Type B pancreatic cell (in vitro differentiated cells): ENCODE measurements at places on chromosomes 3 and 15.

DNA sequence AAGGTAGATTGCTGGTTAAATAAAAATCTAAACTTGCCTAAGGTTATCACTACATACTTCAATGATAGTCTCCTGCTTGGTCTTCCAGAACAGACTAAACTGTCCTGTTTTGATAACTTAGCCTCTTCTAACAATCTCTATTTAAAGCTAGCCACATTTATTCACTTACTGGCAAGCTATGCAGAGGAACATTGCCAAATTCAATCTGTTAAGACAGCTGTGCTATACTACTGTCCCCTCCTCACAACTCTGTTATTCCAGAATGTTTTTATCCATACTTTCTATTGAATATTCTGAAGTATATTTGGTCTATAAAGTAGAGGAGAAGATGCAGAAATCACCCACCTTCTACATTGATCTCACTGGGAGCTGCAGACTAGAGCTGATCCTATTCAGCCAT is 594.0 kb upstream of the CCDC54 start:
- no peak for DNase-seq
- no peaks in the 10 kb centered on the region for H3K27me3 ChIP-seq
- no peak overlapping the region for H3K27ac ChIP-seq
- no peak overlapping the region for H3K4me3 ChIP-seq
- H3K36me3 ChIP-seq, result no peaks in the 10 kb centered on the region

- H3K27me3 ChIP-seq, result peaks cover 10% of the 10 kb centered on the region
- H3K36me3 ChIP-seq, result no peaks in the 10 kb centered on the region
- no peak overlapping the region for H3K27ac ChIP-seq
- no peak overlapping the region for H3K4me3 ChIP-seq
- no peak for DNase-seq
Measured at GRCh38 chr3:89360156-89360555, 252.7 kb downstream of the EPHA3 start.

- H3K36me3 ChIP-seq, result peaks cover 59% of the 10 kb centered on the region
- H3K27me3 ChIP-seq, result no peaks in the 10 kb centered on the region
- H3K4me3 ChIP-seq, result no peak overlapping the region
Measured at GRCh38 chr3:156548041-156548687, 6.8 kb downstream of the SSR3 start.

DNA sequence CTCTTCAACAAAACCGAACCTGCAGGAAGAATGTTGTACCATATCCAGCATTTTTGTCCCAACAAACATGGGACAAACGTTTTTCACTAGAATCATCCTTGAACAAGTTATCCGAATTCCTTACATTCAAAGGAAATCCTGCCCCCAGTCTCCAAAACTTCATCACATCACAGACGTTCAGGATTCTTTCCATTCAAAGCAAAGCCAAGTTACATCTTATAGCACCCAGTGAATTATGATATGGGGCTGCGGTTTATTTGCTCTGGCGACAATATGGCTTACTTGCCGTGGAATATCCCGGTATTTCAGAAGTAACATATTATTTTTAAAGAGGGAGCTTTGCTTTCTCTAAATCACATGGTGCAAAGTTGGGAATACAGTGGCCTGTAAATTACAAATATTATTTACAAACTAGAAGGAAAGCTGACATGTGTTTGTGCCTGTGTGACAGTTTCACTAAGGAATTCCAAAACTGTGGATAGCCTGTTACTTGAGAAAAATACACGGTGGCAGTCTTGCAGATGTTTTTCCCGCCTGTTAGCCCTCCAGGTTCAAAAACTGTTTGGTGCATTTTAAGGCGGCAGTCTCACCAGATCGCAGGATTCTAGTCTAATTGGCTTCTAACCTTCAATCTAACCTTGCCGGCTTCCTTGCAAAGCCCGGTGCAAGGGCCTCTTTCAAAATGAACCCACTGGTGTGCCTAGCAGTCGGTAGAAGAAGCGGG is 736 bp upstream of the MBNL1 start:
- H3K4me1 ChIP-seq, result peaks cover 45% of the 10 kb centered on the region
- no peak for DNase-seq
- H3K27me3 ChIP-seq, result no peaks in the 10 kb centered on the region
- peak overlapping the region; percentile 95 for H3K27ac ChIP-seq

DNA sequence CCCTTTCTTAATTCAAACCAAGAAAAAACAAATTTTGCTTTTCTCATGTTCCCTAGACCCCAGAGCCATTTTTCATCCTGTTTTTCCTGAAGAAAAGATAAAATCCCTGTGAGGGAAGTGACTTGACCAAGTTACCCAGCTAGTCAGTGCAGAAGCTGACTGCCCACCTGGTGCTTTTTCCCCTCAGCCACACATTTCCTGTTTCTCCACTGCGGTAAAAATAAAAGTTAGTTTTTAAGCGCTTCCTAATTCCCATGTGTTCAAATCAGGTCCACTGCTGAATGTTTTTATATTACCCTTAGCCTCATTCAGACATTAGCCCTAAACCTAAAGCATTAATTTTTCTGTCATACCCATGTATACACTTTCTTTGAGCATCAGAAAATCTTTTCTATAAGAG is 26.1 kb downstream of the PPP2R3A start:
- DNase-seq, result no peak
- no peaks in the 10 kb centered on the region for H3K36me3 ChIP-seq
- H3K27me3 ChIP-seq, result no peaks in the 10 kb centered on the region
- no peaks in the 10 kb centered on the region for H3K4me1 ChIP-seq

DNA sequence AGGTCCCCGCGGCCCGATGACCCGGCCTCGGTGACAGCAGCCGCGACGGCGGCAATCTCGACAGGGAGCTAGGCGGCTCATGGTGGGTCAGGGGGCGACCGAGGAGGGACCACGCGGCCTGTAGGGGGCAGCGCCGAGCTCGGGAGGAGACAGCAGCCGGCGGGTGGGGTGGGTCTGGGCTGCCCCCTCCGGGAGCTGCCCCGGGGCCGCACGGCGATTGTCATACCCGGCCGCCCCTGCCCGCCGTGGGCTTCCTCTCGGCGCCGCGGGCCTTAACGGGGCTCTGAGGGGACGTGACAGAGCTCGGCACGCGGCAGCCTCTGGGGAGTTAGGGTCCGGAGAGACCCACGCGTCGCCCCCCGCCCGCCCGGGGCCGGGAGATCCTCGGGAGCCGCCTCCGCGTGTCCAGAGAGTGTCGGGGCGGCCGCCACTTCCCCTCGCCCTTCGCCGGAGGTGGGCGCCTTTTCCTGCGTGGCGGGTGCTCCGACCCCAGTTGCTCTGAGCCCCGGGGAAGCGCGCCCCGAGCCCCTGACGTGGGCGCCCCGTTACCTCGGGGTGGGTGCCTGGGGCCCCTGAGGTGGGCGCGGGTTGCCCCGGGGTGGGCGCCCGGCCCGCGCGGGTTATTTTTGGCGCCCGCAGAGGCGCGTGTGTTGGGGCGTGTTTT is 539 bp upstream of the PLCL2 start:
- no peaks in the 10 kb centered on the region for H3K36me3 ChIP-seq
- H3K4me3 ChIP-seq, result peak overlapping the region; percentile 93
- H3K27ac ChIP-seq, result peak overlapping the region; percentile 4
- DNase-seq, result peak; percentile 81
- H3K27me3 ChIP-seq, result peaks cover 24% of the 10 kb centered on the region
- H3K4me1 ChIP-seq, result peaks cover 36% of the 10 kb centered on the region

- H3K27me3 ChIP-seq, result no peaks in the 10 kb centered on the region
- H3K27ac ChIP-seq, result peak overlapping the region; percentile 62
- H3K4me1 ChIP-seq, result peaks cover 14% of the 10 kb centered on the region
- no peak overlapping the region for H3K4me3 ChIP-seq
- no peak for DNase-seq
Measured at GRCh38 chr3:183275418-183275817, 22.4 kb downstream of the B3GNT5 start.

- no peak for DNase-seq
- H3K27me3 ChIP-seq, result no peaks in the 10 kb centered on the region
- no peaks in the 10 kb centered on the region for H3K36me3 ChIP-seq
- no peak overlapping the region for H3K27ac ChIP-seq
- no peak overlapping the region for H3K4me3 ChIP-seq
Measured at GRCh38 chr3:34109021-34109420, 310.6 kb downstream of the PDCD6IP start.

DNA sequence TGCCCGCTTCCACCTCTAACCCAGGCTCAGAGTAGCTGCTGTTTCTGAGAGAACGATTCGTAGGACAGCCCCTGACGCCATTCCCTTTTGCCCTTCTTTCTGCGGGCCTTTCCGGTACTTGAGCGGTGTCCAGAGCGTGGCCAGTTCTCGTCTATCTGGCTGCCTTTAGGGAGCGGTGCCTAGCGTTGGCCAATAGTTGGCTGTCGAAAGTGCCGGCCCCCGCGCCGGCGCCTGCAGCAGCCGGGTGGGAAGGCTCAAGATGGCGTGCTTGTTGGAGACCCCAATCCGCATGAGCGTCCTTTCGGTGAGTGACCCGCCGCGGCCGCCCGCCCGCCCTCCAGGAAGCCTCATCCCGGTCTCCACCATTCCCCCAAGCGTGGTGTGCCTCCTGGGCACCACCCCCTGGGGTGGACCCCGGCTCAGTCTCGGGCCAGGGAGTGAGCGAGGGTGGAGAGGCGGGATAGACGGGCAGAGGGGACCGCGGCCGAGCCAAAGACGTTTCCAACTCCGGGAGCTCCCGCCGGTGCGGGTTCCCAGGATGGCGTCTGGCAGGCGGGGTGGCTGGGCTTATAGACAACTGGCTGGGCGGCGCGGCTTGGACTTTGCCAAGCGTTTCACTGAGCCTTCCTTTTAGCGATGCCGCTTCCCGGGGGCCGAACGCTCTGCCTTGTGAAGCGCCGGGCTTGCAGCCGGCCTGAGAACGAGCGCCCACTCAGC is at the start of gene ARMC8:
Gene ARMC8, plus strand, starts transcription at position 6 of the 717 bp plus-strand sequence. Its CDS starts 254 bp downstream, at position 260.
- peak within 1 kb of the TSS; percentile 98 for H3K27ac ChIP-seq
- H3K36me3 ChIP-seq, result peaks cover 17% of the 10 kb centered on the region
- H3K27me3 ChIP-seq, result peaks cover 8% of the 10 kb centered on the region
- peak within 1 kb of the TSS; percentile 98 for H3K4me3 ChIP-seq
- DNase-seq, result peak; percentile 77

GRCh38 chr3:25895443-25895842 is 105.6 kb downstream of the OXSM start:
- H3K27ac ChIP-seq, result no peak overlapping the region
- H3K4me1 ChIP-seq, result no peaks in the 10 kb centered on the region
- no peak for DNase-seq

DNA sequence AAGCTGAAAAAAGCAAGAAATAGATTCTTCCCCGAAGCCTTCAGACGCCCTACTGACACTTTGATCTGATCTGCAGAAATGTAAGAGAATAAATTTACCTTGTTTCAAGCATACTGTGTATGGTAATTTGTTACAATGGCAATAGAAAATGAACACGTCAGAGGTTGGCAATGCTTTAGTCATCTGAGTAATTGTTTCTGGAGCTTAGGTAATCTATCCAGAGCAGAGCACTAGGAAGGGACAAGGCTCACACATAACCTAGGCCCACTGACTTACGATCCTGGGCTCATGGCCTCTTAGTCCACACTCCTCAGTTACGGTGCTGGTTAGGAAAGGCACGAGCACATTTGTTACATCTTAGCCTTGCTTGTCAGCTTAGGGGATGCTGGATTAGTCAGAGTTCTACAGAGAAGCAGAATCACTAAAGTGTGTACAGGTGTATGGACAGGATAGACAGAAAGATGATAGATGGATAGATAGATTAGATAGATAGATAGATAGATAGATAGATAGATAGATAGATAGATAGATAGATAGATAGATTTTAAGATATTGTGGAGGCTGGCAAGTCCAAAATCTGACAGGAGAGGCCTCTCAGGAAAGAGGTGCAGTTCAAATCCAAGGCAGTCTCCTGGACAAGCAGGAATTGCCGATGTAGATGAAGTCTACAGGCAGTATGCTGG is 46.8 kb upstream of the TBC1D23 start:
- no peaks in the 10 kb centered on the region for H3K36me3 ChIP-seq
- H3K4me3 ChIP-seq, result no peak overlapping the region
- H3K27ac ChIP-seq, result no peak overlapping the region
- no peak for DNase-seq
- no peaks in the 10 kb centered on the region for H3K27me3 ChIP-seq

DNA sequence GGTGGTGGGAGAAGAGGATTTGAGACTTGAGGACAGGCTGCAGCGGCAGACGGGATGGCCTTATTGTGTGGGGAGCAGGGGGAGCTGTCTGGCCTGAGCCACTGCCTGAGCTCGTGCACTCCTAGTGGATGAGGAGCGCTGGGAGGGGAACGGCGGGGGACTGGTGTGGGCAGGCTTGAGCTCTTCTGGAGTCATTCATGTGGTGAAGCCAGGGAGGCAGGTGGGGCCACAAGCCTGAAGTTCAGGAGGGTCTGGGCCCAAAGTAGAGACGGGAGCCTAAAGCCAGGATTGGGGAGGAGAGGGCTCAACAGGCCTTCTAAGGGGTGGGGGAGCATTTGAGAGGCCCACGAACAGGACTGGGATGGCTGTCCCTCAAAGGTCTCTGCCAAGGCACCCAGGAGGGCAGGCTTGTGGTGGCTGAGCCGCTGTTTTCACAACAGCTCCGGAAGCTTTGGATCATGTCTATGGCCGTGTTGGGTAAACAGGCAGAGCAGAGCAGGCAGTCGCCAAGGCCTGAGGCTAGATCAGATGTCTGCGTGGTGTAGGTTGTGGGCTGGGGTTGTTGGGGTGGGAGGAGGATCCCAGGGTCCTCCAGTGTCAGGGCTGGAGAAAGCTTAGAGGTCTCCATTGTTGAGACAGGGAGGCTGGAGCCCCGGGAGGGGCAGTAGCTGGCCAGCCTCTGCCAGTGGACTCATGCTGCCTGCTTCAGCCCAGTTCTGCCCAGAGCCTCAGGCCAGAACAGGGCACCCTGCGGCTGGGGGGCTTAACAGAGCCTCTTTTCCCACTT is 8.2 kb downstream of the PRKCD start:
- DNase-seq, result no peak
- H3K4me1 ChIP-seq, result peaks cover 32% of the 10 kb centered on the region

GRCh38 chr3:159987291-159987711 is 1.3 kb upstream of the IL12A start:
- DNase-seq, result no peak
- H3K4me1 ChIP-seq, result peaks cover 5% of the 10 kb centered on the region
- H3K4me3 ChIP-seq, result peak overlapping the region; percentile 72

- peaks cover 60% of the 10 kb centered on the region for H3K27me3 ChIP-seq
- no peak overlapping the region for H3K27ac ChIP-seq
- DNase-seq, result no peak
- peak overlapping the region; percentile 81 for H3K4me3 ChIP-seq
Measured at GRCh38 chr15:77819851-77820728, 187.4 kb upstream of the LINGO1 start.

- no peak overlapping the region for H3K4me3 ChIP-seq
- no peak for DNase-seq
- H3K27me3 ChIP-seq, result no peaks in the 10 kb centered on the region
- H3K27ac ChIP-seq, result no peak overlapping the region
Measured at GRCh38 chr3:143811602-143812001, 36.7 kb downstream of the SLC9A9 start.

DNA sequence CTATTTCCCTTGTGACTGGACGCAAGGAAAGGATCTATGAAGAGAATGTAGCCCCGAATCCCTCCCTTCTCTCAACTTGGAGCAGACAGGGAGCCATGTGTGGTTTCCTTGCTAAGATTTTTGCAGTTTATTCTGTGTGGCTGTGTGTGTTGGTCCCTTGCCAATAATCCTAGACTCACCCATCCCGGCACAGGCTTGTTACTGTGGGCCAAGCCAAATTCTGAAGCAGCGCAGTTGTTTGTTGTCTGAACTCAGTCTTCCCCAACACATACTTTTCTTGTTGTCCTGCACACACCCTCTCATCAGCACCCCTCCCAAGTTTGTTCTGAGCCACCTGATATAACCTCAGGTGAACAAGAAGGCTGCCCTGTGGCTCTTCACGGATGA is 193.3 kb upstream of the CTDSPL start:
- peaks cover 53% of the 10 kb centered on the region for H3K4me1 ChIP-seq
- peak overlapping the region; percentile 45 for H3K4me3 ChIP-seq
- no peak for DNase-seq
- peaks cover 5% of the 10 kb centered on the region for H3K36me3 ChIP-seq
- peaks cover 10% of the 10 kb centered on the region for H3K27me3 ChIP-seq
- peak overlapping the region; percentile 72 for H3K27ac ChIP-seq

- no peaks in the 10 kb centered on the region for H3K27me3 ChIP-seq
- H3K4me1 ChIP-seq, result no peaks in the 10 kb centered on the region
- no peak overlapping the region for H3K27ac ChIP-seq
- H3K4me3 ChIP-seq, result no peak overlapping the region
Measured at GRCh38 chr15:22912256-22912655, 67.9 kb downstream of the CYFIP1 start.
